ENCODE measurements at places on chromosomes 7 and 10.

GRCh38 chr10:27153845-27154193 lies 365 bp downstream of the YME1L1 start:
- no peak for DNase-seq

GRCh38 chr7:4815121-4815520 lies 39.7 kb downstream of the AP5Z1 start:
- DNase-seq: no peak

DNA sequence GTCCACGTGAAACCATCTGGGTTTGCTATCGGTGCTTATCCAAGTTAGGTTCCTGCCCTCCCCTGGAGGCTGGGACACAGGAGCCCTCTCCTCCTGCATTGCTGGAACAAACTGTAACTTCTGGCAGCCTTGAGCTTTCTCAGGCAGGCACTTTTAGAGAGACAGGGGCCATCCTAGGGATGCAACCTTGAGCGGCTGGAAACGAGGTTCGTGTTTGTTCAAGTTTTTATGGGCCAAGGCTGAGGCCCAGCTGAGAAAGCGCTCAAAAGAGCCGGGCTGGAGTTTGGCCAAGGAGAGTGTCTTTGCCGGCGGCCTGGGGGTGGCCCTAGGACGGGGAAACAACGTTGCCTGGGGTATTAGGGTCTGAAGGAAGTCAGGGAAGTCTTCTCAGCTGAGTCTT lies 5.5 kb upstream of the MMD2 start:
- DNase-seq: no peak

- no peak for DNase-seq
Measured at GRCh38 chr10:4070921-4071660, 286.1 kb upstream of the KLF6 start.

DNA sequence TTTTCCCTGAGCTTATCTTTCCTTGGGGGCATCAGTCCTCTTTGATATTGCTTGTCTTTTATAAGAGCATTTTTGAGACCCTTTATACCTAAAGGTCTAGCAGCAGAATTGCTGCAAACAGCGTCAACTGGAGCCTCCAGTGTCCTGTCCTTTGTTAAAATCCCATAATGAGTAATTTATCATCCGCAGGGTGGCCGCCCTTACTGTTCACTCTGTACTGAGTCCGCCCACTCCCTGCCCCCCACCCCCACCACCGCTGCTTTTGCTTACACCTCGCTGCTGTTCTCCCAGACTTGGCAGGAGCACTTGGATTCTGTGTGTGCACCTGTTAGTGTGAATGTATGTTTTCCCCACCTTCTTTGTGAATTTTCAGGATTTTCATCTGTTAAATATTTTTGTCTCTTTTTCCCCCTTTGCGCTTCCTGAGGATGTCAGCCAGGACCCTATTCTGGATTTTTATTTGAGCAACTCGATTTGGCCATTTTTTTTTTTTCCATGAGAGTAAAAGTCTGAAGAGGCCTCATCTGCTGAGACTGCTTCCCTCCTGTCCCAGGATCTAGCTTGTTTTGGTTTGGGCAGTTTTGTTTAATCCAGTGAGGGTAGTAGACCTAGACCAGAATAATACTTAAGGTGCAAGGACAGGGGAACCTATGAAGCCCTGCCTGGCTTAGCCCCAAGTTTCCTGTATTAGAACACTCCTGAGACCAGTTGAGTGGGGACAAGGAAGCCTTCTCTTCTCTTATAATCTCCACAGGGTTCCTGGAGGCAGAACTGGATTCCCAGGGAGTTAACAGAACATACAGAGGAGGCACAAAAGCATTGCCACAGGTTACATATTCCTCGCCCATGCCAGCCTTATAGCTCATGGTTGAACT lies 8.2 kb downstream of the AGFG2 start:
- no peak for DNase-seq

DNA sequence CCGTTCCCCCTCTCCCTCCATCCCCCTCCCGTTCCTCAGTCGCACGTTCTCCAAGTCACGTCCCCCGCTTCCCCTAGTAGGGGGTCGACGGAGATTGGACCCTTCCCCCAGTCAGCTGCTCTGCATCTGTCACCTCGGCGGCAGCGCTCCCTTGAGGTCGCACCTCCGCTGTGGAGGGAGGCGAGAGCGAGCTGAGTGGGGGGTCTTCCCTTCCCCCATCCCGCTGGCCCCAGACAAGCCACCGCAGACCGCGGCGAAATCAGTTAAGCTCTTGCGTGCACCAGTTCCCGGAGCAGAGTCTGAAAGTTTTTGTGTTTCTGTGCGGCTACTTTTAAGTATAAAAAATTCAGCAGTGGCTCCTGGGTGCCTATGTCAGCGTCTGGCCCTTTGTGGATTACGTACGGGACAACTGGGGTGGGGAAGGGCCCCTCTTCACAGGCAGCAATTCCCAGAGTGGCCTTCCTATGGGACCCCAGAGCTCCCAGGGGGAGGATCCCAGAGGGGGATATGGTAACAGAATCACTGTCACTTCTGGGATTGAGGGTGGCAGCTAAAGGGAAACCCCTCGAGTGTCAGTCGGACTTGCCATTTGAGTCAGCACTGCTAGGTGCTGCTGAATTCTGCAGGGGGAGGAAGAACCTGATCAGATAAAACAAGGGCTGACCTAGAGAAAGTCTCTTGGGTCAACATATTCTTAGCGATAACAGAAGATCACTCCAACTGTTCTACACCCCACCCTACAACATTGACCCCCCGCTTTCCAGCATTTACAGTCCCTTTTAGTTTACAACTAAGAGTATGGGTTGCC lies 12.5 kb upstream of the DDIT4 start:
- DNase-seq: no peak
